ENCODE measurements at places on chromosomes 1 and 21.

GRCh38 chr1:22489823-22490222, 38.2 kb downstream of the ZBTB40 start:
- DNase-seq, result no peak

DNA sequence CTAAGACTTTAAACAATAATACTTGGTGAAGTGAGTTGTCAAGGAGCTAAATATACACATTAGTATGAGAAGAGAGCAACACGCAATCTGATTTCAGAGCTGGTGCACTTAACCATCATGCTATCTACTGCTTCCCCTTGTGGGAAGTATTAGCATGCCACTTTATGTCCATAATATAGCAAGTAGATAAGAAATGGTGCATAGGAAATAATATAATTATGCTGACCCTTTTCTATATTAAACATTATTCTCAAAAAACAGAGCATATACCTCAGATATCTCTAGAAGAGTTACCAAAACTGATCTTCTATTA, 63.4 kb downstream of the MAGI3 start:
- no peak for DNase-seq

DNA sequence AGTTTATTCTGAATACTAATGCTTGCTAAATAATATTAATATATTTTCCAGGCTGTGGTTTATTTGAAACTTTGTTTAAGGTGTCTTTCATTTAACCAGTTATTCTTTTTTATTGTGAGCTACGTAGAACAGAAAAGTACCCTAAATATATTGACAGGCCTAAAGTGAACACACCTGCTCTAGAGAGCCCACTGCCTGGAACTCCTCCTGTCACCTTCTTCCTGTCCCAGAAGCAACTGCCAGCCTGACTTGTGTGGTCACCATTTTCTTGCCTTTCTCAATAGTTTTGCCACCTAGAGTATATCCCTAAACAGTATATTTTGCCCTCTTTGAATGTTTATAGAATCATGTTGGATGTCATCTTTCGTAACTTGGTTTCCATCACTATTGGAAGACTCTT, 48.5 kb downstream of the SCCPDH start:
- peak; percentile 57 for DNase-seq

GRCh38 chr1:172540635-172541034, 7.7 kb downstream of the SUCO start:
- DNase-seq, result no peak

GRCh38 chr21:44445145-44445812, 10.0 kb upstream of the LRRC3 start:
- no peak for DNase-seq

DNA sequence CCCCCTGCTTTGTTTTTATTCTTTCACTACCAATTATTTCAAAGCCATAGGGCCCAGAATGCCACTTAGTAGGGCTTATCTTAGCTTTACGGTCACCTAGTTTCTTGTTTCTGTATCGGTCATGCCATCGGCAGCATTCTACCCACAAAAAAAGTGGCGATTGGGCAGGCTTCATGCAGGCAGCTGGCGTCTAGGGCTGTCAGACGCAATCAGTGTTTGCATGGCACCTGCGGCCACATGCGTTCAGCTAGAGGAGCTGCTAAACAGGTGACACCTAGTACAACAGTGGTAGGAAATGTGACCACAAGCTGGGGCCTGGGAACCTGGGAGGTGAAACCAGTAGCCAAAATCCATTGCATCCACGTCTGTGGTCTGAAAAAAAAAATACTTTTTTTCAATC, 262.7 kb downstream of the PBX1 start:
- DNase-seq, result no peak

DNA sequence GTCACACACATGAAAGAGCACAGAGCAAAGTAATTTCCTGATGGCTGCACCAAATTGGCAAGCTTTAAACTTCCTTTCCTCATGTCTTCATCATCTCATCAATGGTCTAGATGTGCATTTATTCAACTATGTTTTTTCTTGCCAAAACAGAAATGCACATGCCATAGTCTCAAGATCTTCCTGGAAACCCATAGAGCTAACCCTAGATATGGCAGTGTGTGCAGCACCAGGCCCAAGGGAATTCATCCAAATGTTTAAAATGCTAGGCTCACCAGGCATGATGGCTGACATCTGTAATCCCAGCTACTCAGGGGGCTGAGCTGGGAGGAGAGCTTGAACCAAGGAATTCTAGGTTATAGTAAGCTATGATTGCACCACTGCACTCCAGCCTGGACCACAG, 31.2 kb upstream of the PALMD start:
- no peak for DNase-seq

DNA sequence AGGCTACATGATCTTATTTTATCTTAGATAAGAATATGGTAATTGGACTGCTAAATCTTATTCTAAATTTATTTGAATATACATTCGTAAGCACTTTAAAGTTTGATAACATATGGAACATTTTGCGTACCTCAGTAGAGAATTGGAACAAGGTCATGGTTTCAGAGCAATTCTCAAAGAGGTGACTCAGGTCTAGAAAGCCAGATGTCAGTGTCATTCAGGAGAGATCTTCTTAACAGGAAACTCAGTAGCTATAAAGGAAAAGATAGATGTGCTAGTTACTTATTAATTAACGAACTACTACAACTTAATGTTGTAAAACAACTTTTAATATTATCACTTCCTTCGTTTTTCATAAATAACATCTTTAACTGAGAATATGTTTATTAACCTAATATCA, 142.5 kb downstream of the USP25 start:
- no peak for DNase-seq

DNA sequence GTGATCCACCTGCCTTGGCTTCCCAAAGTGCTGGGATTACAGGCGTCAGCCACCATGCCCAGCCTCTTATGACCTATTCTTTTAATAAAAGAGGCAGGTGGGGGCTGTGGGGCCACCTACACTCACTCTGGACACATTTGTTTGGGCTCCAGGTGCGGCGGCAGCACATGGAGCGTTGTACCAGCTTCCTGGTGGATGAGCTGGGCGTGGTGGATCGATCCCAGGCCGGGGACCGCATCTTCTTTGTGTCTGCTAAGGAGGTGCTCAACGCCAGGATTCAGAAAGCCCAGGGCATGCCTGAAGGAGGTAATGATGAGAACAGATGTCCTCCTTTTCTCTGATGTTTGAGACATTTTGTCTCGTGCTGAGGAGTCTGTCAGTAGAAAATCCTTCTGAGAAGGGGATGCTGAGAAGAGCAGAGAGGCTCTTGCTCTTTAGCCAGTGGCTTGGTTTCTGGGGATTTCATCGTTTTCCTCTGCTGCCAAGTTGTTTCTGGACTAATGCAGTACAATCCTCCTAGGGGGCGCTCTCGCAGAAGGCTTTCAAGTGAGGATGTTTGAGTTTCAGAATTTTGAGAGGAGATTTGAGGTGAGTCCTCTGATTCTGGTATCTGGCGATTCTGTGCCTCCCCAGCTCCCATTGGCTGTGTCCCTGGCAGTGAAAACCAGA, 17.9 kb upstream of the MIIP start:
- DNase-seq, result peak; percentile 29

DNA sequence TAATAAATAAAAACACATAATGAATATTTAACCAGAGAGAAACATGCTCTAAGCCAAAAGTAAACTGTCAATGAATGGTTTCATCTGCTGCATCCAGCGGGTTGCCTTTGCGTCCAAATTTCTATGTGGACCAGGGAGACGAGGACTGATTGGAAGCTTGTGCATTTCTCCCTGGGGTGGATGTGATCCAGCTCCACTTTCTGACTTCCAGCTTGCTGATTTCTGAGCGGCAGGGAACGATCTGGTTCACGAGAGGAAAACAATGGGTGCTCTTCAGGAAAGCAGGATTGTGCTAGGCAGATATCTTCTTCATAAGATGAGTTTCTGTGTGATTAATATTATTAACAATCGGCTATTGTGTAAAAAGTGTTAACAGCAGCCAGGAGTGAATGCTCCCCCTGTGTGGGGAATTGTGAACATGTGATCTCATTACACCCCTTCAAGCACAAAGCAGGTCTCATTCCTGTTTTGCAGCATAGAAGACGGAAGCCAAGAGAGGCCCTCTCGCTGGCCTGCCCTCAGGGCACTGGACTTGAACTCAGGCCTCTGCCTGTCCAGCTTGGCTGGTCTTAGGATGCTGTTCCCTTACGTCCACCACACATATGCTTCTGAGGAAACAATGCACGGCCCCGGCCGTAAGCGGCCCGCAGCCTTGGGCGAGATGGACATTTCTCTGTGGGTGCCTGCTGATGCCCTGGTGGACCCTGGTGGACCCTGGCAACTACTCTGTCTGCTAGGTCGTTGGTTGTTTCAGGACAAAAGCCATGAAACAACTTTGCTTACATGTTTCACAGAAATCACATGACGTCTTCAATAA, 183.4 kb upstream of the C1orf174 start:
- no peak for DNase-seq

GRCh38 chr21:37582590-37582989, 216.0 kb downstream of the DYRK1A start:
- no peak for DNase-seq
